ENCODE measurements at places on chromosomes 1 and 21.
A peak's percentile ranks its signal among the peaks of the same experiment; 100 is the strongest.

DNA sequence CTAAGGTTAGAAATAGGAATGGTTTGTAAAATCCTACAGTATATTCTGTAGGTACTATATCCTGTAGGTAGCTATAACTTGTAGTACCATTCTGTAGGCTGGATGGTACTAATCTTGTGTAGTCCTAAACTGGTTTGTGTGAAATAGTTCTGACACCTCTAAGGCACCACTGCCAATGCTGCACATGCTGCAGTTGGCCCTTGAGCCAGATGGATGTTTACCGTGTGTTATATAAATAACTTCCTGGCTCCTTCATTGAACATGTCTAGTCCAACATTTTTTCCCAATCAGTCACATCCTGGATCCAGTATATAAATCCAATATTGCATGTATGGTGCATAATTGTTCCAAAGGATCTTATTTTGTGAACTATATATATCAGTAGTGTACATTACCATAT, 89.5 kb upstream of the GNG4 start:
- no peak for DNase-seq

DNA sequence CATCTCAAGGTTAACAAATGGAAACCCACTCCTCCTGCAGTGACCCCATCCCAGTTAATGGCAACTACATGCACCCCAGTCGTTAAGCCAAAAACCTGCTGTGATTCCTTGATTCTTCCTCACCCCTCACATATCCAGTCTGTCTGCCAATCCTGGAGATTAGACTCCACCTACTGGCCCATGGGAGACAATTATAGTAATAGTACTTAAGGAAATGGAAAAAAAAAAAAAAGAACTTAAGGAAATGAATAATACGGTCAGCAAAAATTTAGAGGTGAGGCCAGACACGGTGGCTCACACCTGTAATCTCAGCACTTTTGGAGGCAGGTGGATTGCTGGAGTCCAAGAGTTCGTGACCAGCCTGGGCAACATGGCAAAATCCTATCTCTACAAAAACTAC, 7.0 kb downstream of the NOL9 start:
- no peak for DNase-seq

DNA sequence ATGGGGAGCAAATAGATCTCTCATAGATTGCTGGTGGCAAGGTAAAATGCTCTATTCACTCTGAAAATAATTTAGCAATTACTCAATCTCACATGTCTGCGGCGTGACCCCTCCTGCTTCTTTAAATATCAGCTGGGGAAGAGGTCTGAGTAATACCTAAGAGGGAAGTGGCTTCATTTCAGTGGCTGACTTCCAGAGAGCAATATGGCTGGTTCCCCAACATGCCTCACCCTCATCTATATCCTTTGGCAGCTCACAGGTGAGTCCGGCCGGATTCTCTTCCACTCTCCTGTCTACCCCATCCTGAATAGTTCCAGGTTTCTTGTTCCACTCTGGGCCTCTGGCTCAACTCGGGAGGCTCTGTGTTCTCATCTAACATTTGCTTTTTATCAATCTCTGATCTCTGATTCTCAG, at the start of gene SLAMF7:
Gene SLAMF7, plus strand, starts transcription at position 150 of the 414 bp plus-strand sequence. Its CDS starts 55 bp downstream, at position 205.
- no peak for DNase-seq

- no peak for DNase-seq
Measured at GRCh38 chr1:186740324-186740723, 60.1 kb upstream of the PTGS2 start.

- DNase-seq: no peak
Measured at GRCh38 chr1:207868774-207869721, 41.9 kb downstream of the CD34 start.

DNA sequence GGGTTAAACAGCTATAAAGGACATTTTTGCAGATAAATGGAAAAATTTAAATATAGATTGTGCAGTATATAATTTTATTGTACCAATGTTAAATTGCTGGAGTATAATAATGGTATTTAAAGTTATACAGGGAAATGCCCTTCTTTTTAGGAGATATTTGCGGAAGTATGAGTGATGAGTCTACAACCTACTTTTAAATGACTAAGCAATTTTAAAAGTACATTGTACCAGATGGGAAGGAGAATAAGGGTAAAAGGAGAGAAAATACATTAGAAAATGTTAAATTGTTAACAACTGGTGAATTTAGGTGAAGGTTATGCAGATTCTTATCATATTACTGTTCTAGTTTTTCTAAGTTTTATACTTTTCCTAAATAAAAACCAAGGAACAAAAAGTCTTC, 91.8 kb downstream of the ZZZ3 start:
- DNase-seq: no peak

DNA sequence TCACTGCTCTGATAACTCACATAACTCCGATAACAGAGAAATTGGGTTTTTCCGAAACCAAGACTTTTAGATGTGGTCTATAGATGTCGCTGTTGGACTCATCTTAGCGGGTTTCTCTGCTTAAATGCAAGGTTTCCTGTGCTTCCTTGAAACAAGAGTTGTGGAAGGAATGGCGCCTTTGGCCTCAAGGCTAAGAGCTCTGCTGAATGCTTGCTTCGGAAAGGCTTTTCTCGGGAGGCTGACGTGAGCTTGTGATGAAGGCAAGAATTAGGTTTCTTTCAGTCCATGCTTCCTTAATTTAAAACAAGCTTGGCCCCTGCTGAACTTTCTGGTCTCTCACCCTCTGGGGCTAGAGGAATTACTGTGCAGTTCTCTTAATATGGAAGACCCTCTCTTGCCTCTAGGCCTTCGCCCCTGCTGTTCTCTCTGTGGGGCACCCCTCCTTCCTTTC, 113.5 kb downstream of the MAP3K21 start:
- DNase-seq: no peak

DNA sequence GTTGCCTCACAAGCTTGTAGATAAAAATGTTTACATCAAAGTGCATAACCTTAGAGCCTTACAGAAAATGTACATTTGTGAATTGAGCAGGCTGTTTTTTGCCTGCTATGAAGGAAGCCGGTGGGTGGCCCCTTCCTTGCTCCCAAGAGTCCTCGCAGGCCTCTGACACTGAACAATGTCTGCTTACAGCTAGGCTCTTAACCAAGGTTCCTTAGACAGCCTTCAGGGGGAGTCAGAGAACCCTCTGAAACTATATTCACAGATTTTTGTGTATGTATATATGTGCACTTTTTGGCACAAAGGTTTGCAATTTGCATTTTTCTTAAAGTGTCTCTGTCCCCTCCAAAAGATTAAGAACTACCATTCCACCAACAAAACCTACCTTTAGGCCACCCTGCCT, 282.6 kb downstream of the BARHL2 start:
- no peak for DNase-seq

- no peak for DNase-seq
Measured at GRCh38 chr1:53697721-53698383, 41.1 kb downstream of the GLIS1 start.

DNA sequence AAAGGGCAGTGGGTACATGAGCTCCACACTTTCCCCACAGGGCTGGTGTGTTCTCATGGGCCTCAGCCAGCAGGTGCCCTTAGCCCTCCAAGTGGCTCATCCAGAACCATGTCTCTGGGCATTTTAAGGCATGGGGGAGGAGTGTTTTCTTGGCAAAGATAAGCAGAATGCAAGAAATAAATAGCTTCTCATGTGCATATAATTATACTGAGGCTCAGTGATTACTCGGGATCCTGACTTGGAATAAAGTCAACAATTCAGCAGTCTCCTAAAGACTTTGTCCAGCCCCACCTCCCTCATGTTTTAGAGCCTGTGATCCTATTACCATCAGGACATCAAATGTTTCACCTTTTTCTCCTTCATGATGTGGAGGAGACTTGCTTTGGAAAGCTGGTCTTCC, 92.7 kb upstream of the COG2 start:
- DNase-seq: no peak

DNA sequence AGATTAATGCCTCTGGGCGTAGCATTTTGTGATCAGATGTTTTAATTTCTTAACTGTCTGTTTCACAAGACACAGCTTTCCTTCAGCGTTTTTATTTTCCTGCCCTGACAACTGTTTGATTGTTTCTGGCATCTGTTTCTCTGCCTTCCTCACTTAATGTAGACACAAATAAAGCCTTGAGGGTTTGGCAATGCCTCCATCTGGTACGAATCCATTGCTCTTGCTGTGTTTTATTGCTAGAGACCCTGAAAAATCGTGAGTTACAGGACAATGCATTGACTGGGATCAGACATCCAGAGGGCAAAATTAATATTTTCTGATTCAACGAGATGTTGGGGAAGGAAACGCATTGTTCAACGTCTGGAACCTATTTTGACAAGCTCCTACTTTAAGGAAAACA, 363.5 kb downstream of the MRPL39 start:
- DNase-seq: no peak

DNA sequence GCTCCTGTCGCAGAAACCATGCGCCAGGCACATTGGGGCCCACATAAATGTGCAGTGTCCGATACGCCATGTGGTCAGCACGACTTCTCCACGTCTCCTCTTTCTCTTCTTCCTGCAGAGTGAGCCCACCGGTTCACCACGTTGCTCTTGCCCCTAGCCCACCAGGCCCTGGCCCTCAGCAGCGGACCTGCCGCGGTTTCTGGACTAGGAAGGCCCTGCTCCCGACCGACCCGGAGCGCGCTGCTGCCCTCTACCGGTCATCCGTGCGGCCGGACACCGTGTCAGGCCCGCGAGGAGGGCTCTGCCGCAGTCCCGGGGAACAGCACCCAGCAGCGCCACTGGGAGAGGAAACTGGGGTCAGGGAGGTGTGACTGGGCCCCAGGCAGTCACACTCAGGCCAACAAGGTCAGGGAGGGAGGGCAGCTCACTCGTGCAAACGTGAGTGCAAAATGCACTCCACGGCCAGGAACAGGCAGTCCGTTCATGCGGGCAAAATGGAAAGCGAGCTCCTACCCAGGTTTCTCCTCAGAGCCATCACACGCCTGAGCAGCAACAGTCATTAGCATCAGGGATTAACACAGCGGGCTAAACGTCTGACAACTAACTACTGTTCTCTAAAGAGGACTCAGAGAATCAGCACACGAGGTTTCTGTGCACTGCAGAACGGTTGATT, 13.7 kb downstream of the TLR5 start:
- peak; percentile 53 for DNase-seq

GRCh38 chr1:232382671-232383070, 247.3 kb downstream of the SIPA1L2 start:
- no peak for DNase-seq

DNA sequence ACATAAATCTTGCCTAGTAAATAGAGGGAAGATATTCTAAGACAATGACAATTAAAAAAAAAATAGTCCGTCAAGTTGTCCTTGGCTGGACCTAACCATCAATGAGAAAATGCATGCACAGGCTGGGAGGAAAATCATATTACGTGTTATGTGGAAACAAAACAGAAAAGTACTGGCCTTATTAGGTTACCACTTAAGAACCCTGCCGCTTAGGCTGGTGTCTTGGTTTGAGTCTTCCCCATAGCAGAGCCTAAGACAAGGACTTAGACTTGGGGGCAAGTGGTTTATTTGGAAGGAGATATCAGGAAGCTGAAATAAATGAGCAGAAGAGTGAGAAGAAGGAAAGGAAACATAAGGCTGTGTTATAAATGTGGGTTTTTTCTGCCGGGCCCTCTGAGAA, 186.4 kb downstream of the MRPL39 start:
- no peak for DNase-seq

DNA sequence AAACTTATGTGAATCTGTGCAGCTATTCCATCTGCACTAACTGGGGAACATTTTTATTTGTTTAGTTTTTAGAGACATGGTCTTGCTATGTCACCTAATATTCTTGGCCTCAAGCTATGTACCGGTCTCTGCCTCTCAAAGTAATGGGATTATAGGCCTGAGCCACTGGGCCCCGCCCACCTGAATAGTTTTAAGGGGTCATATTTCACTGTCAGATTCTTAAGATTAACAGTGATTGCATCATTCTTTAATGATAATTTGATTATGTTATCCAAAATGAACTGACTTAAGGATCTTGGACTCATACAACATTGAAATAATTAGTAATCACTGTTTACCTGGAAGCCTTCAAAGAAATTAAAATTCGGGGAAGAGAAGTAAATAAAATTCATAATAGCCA, 12.6 kb upstream of the KLF18 start:
- DNase-seq: no peak

DNA sequence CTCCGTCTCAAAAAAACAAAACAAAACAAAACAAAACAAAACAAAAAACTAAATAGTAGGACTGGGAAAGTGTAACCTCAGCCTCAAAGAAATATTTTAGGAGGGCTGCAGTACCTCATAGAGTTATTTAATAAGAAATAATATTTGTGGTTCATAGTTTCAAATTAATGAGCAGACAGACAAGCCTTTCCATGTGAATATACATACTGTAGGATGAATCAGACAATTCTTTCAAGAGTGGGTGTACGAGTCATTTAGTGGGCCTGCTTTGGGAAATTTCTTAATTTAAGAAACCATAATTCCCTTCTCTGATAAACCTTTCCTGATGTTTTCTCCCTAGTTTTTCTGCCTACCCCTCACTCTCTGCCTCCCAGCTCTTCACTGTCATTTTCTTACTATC, 52.5 kb downstream of the CDC14A start:
- no peak for DNase-seq

DNA sequence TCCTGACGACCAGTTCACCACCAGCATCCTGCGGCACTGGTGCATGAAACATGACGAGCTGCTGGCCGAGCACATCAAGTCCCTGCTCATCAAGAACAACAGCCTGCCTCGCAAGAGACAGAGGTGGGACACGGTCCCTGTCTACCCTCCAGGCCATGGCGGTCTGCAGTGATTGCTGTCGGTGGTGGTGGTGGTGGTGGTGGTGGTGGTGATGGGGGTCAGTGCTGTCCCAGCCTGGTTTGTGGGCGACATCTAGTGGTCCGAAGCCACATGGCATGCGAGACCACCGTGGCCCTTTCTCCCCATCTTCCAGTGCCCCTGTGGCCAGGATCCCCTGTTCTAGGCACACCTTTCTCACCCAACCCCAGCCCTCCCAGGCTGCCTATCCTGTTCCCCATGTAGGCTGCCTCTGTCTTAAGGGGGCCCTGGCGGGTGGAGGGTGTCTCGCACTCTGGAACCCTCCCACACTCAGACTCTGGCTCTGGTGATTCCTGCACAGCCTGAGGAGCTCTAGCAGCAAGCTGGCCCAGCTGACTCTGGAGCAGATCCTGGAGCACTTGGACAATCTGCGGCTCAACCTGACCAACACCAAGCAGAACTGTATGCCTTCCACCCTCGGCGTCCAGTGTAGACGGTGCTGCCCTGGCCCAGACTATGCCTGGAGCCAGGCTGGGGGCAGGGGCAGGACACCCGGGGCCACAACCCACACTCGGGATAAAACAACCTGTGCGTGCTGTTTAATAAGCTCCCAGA, 3.2 kb upstream of the SLC27A3 start:
- no peak for DNase-seq

GRCh38 chr1:54220004-54220811, 20.2 kb downstream of the MRPL37 start:
- no peak for DNase-seq

GRCh38 chr1:224696891-224697765, 81.0 kb downstream of the CNIH3 start:
- DNase-seq: no peak
